ENCODE measurements at places on chromosomes 7 and 10. TPM values are rescaled to one million over a fixed set of nuclear protein-coding genes. Genes with fewer than 3 reads are reported as not detected.

Gene RBP3
- not detected for total RNA-seq

Gene AUTS2
- total RNA-seq, result 25.7 TPM

Gene SPDYE3
- not detected for total RNA-seq

Gene PRXL2A
- total RNA-seq, result 11.0 TPM

Gene ZNF239
- total RNA-seq, result 4.3 TPM

Gene SOSTDC1
- 40.0 TPM for total RNA-seq

Gene CDHR3
- 3.2 TPM for total RNA-seq

Gene CDK13
- 70.7 TPM for total RNA-seq

Gene GRM3
- total RNA-seq, result not detected

Gene FAM241B
- total RNA-seq, result 15.1 TPM

Gene SPDYE5
- total RNA-seq, result not detected

Gene PRKAG2
- total RNA-seq, result 35.9 TPM

Gene PIP
- total RNA-seq, result not detected

Gene CRPPA
- total RNA-seq, result 4.5 TPM

Gene OR2A12
- total RNA-seq, result not detected

Gene GNAT3
- not detected for total RNA-seq

Gene SKIDA1
- total RNA-seq, result 0.16 TPM

Gene SFRP5
- total RNA-seq, result not detected

Gene CALCR
- not detected for total RNA-seq

Gene SYT15
- total RNA-seq, result under 0.01 TPM

Gene KIAA1217
- total RNA-seq, result 39.3 TPM

Gene CYP2C8
- not detected for total RNA-seq

Gene PCGF5
- total RNA-seq, result 22.5 TPM

Gene PHKG1
- total RNA-seq, result 0.33 TPM

Gene VPS26A
- 116 TPM for total RNA-seq

Gene MUC12
- 0.33 TPM for total RNA-seq

Gene METTL27
- total RNA-seq, result 13.0 TPM

Gene TMEM176A
- not detected for total RNA-seq

Gene CFAP43
- total RNA-seq, result 0.33 TPM

Gene CNTNAP2
- not detected for total RNA-seq

Gene HTR7
- total RNA-seq, result 20.2 TPM

Gene PAPOLB
- total RNA-seq, result not detected

Gene GIMAP4
- not detected for total RNA-seq

Gene AZGP1
- 9.3 TPM for total RNA-seq

Gene TMEM60
- total RNA-seq, result 9.5 TPM

Gene SLC35G1
- 3.0 TPM for total RNA-seq

Gene CHRM2
- total RNA-seq, result not detected

Gene ABCC2
- total RNA-seq, result 0.83 TPM

Gene ASB15
- total RNA-seq, result not detected

Gene CACNA2D1
- total RNA-seq, result 24.0 TPM

Gene BEND7
- 6.0 TPM for total RNA-seq

Gene DBNL
- 90.9 TPM for total RNA-seq

Gene FAM180A
- not detected for total RNA-seq

Gene SEMA4G
- 3.7 TPM for total RNA-seq

Gene IL2RA
- not detected for total RNA-seq

Gene NAT16
- total RNA-seq, result not detected

Gene EGFR
- 813 TPM for total RNA-seq

Gene PLXNA4
- total RNA-seq, result under 0.01 TPM

Gene TMEM270
- total RNA-seq, result not detected

Gene ADGRA1
- total RNA-seq, result not detected

Measured in mammary epithelial cell (primary cell).